ENCODE measurements at places on chromosomes 5 and 9.

DNA sequence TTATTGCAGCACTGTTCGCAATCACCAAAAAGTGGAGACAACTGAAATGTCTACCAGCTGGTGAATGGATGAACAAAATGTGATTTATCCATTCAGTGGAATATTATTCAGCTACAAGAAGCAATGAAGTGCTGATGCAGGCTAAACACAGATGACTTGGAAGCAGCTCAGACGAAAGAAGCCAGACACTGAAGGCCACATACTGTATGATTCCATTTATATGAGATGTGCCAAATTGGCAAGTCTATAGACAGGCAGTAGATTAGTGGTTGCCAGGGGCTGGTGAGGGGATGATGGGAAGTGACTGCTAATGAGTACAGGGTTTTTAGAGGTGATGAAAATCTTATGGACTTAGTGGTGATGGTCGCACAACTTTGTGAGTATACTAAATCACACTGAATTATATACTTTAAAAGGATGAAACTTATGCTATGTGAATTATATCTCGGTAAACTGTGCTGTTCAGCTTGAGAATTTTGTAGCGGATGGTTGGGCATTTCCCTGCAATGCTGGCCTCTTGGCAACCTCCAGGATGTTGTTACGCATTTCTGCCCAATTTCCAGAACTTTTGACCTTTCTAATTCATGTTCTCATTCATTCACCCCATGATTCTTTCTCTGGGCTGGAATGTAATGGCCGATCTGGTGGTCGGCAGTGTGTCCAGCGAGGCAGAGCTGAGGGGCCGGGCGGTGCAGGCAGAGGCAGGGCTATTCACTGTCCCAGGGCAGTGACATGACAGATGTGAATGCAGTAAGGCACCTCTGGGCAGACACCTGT lies 22.0 kb upstream of the WNK2 start:
- no peak for DNase-seq

DNA sequence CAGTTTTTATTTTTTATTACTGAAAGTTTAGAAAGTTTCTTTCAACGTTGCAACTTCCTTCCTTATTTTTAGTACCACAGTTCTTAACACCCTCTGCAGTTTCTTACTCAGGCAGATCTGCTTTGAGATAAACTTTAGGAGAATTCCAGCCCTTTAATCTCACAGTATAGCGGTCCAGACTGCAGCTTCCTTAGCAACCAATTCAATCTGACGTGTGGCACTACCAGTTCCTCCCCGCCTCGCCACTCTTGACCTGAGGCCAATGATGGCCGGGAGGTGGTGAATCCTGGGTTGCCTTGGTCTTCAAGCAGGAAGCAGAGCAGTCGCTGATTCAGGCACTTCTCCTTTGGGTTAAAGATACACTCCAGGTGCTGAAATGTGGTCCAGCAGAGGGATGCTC lies 334.3 kb upstream of the TRPC7 start:
- DNase-seq = no peak

GRCh38 chr5:19555436-19555835 lies 432.6 kb downstream of the CDH18 start:
- DNase-seq = no peak

DNA sequence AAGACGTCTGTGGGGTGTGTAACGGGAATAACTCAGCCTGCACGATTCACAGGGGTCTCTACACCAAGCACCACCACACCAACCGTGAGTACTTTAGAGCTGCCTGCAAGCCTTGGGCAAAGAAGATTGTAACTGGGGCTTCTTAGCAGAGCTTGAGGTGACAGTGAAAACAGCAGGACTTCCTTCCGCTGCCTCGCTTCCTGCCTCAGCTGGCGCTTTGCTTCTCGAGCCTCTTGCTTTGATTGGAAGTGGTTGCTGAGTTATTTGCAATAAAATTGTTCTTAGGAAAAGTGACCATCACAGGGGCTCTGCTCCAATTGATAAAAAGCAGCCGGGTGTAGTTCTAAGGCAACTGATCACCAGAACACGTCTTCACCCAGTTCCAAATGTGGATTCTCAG lies 99.1 kb downstream of the ADAMTS16 start:
- DNase-seq = no peak

Data from adipocyte (in vitro differentiated cells).